Cardiac septum (tissue), 1 donor: ENCODE measurements at places on chromosomes 2 and 18. TPM values are rescaled to one million over a fixed set of nuclear protein-coding genes. Genes with fewer than 3 reads are reported as not detected.

The C2orf80 gene
- not detected for total RNA-seq

The TRAPPC12 gene
- 67.5 TPM for total RNA-seq

The FAHD2B gene
- 19.3 TPM for total RNA-seq

The TMBIM1 gene
- 143 TPM for total RNA-seq

The COMMD1 gene
- total RNA-seq: 56.0 TPM

The ERCC3 gene
- 23.4 TPM for total RNA-seq

The CHST10 gene
- total RNA-seq: 7.8 TPM

The STK36 gene
- 9.0 TPM for total RNA-seq

The SPATA3 gene
- not detected for total RNA-seq

The EPHA4 gene
- total RNA-seq: 72.6 TPM

The TLK1 gene
- total RNA-seq: 31.8 TPM

The RIT2 gene
- total RNA-seq: not detected

The CAD gene
- total RNA-seq: 11.0 TPM

The PSTPIP2 gene
- total RNA-seq: 1.3 TPM

The IL1F10 gene
- total RNA-seq: not detected

The SERPINB5 gene
- total RNA-seq: not detected

The DYNC1I2 gene
- 75.8 TPM for total RNA-seq

The PTPRM gene
- total RNA-seq: 132 TPM

The RAPGEF4 gene
- 12.6 TPM for total RNA-seq

The FZD7 gene
- 34.7 TPM for total RNA-seq

The OST4 gene
- total RNA-seq: 339 TPM

The CPO gene
- total RNA-seq: not detected

The MRPL33 gene
- 258 TPM for total RNA-seq

The HTR2B gene
- total RNA-seq: 2.9 TPM

The GBX2 gene
- not detected for total RNA-seq

The DYTN gene
- not detected for total RNA-seq

The POTEC gene
- not detected for total RNA-seq

The SULT1C3 gene
- not detected for total RNA-seq

The MAP2 gene
- 42.1 TPM for total RNA-seq

The MRO gene
- total RNA-seq: 1.4 TPM

The THAP4 gene
- 73.2 TPM for total RNA-seq

The ME2 gene
- total RNA-seq: 63.8 TPM

The UGT1A3 gene
- not detected for total RNA-seq

The CNDP1 gene
- not detected for total RNA-seq

The HOXD4 gene
- 0.70 TPM for total RNA-seq

The ZNF804A gene
- total RNA-seq: not detected

The MC2R gene
- not detected for total RNA-seq

The ACVR1C gene
- 0.59 TPM for total RNA-seq

The PRKAG3 gene
- 0.13 TPM for total RNA-seq

The ADGRF3 gene
- 0.51 TPM for total RNA-seq

The NCKAP5 gene
- 10.6 TPM for total RNA-seq

The B4GALT6 gene
- total RNA-seq: 5.3 TPM

The TNFAIP6 gene
- 4.9 TPM for total RNA-seq

The INO80D gene
- 20.8 TPM for total RNA-seq

The TMEM200C gene
- 1.0 TPM for total RNA-seq

The SLC11A1 gene
- total RNA-seq: 6.4 TPM

The INPP5D gene
- total RNA-seq: 6.2 TPM

The DES gene
- total RNA-seq: 21,230 TPM

The ANO7 gene
- total RNA-seq: 3.4 TPM

The HOXD13 gene
- not detected for total RNA-seq

The CRYGD gene
- not detected for total RNA-seq

The RNF144A gene
- 11.7 TPM for total RNA-seq

The MC4R gene
- total RNA-seq: not detected

The CPS1 gene
- 2.9 TPM for total RNA-seq

The BIRC6 gene
- total RNA-seq: 57.0 TPM

The ABCG5 gene
- not detected for total RNA-seq

The CD226 gene
- total RNA-seq: 2.4 TPM
